Ovary (tissue), 10 donors: ENCODE measurements at places on chromosomes 11 and 22. TPM values are rescaled to one million over a fixed set of nuclear protein-coding genes. Genes with fewer than 3 reads are reported as not detected.

GRCh38 chr11:35717043-35717442 is 54.5 kb downstream of the TRIM44 start:
- H3K36me3 ChIP-seq, result no peaks in the 10 kb centered on the region
- no peak overlapping the region for H3K4me3 ChIP-seq
- peaks cover 6% of the 10 kb centered on the region for H3K4me1 ChIP-seq
- H3K27me3 ChIP-seq, result no peaks in the 10 kb centered on the region
- no peak overlapping the region for H3K27ac ChIP-seq

DNA sequence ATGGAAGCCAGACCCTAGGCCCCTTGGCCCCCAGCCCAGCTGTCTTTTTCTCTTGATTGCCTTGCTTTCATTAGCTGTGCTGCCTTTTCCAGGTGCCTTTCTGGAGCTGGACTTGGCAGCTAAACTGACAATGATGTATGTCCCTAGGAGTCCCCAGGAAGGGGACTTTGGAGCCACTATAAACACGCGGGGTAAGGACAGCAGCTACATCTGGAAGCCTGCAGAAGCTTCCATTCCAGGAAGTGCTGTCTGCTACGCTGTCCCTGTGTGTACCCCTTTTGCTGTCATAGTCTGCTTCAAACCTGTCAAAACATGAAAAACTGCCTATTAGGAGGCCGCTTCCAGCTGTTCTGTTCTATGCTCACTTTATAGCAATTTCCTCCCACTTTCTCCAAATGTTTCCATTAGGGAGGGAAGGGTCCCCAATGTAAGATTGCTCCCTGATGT is 153.3 kb upstream of the RAG2 start:
- H3K27ac ChIP-seq, result no peak overlapping the region
- H3K27me3 ChIP-seq, result no peaks in the 10 kb centered on the region

DNA sequence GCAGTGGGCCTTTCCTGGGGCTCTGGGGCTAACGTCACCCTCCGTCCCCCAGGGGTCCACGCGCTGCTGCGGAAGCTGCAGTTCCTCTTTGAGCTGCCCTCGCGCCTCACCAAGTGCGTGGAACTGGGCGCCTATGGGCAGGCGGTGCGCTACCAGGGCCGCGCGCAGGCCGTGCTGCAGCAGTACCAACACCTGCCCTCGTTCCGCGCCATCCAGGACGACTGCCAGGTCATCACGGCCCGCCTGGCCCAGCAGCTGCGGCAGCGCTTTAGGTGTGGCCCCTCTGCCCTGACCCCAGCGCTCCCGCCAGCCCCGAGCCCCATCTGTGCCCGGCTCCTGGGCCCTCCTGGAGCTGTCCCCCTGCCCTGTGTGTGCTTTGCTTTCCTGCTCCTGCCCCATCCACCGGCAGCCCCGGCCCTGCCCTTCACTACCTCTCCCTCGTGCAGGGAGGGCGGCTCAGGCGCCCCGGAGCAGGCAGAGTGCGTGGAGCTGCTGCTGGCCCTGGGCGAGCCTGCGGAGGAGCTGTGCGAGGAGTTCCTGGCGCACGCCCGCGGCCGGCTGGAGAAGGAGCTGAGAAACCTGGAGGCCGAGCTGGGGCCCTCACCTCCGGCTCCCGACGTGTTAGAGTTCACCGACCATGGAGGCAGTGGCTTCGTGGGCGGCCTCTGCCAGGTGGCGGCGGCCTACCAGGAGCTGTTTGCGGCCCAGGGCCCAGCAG is 3.8 kb upstream of the TM7SF2 start:
- no peaks in the 10 kb centered on the region for H3K36me3 ChIP-seq
- peaks cover 24% of the 10 kb centered on the region for H3K4me1 ChIP-seq
- no peak for DNase-seq
- H3K27ac ChIP-seq, result no peak overlapping the region
- H3K27me3 ChIP-seq, result no peaks in the 10 kb centered on the region
- H3K4me3 ChIP-seq, result no peak overlapping the region

MMP27 gene
- total RNA-seq, result not detected

DNA sequence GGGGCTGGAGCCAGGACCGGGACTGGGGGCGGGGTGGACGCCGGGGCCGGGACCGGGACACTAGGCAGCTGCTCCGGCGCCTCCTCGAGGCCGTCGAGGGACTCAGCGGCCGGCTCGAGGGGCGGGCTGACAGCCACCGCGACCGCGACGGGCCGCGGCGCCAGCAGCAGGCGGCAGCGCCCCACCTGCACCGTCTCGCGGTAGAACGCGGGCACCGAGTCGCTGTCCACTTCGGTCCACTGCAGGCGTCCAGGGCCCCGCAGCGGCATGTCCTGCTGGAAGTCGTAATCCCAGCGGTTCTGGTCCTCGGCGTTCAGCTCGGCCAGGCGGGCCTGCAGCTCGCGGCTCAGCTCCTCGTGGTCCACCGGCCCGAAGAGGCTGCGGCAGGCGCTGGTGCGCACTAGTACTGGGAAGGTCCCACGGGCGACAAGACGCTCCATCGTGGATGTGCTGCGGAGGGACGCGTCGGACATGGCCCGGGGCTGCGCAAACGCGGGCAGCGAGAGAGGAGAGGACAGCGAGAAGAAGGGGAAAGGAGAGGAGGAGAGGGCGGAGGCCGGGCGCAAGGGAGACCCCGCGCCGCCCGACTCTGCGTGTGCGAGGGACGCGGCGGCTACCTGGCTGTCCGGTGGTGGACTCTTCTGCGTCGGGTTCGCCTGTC is 428 bp downstream of the CDKN1C start:
- H3K4me1 ChIP-seq, result peaks cover 5% of the 10 kb centered on the region
- H3K36me3 ChIP-seq, result no peaks in the 10 kb centered on the region
- H3K4me3 ChIP-seq, result peak overlapping the region; percentile 75
- H3K27me3 ChIP-seq, result no peaks in the 10 kb centered on the region
- H3K27ac ChIP-seq, result peak overlapping the region; percentile 72
- peak; percentile 77 for DNase-seq

- no peak overlapping the region for H3K27ac ChIP-seq
- no peaks in the 10 kb centered on the region for H3K4me1 ChIP-seq
- DNase-seq, result no peak
- H3K27me3 ChIP-seq, result no peaks in the 10 kb centered on the region
- H3K4me3 ChIP-seq, result no peak overlapping the region
- H3K36me3 ChIP-seq, result no peaks in the 10 kb centered on the region
Measured at GRCh38 chr11:127620671-127621070, 620.1 kb upstream of the KIRREL3 start.
